NCI-H446 treated with DMSO at 0.1 percent for 48 hours (cell line): ENCODE measurements at places on chromosomes 3 and 15.

GRCh38 chr3:27714692-27715453, 7.2 kb downstream of the EOMES start:
- no peak for DNase-seq

DNA sequence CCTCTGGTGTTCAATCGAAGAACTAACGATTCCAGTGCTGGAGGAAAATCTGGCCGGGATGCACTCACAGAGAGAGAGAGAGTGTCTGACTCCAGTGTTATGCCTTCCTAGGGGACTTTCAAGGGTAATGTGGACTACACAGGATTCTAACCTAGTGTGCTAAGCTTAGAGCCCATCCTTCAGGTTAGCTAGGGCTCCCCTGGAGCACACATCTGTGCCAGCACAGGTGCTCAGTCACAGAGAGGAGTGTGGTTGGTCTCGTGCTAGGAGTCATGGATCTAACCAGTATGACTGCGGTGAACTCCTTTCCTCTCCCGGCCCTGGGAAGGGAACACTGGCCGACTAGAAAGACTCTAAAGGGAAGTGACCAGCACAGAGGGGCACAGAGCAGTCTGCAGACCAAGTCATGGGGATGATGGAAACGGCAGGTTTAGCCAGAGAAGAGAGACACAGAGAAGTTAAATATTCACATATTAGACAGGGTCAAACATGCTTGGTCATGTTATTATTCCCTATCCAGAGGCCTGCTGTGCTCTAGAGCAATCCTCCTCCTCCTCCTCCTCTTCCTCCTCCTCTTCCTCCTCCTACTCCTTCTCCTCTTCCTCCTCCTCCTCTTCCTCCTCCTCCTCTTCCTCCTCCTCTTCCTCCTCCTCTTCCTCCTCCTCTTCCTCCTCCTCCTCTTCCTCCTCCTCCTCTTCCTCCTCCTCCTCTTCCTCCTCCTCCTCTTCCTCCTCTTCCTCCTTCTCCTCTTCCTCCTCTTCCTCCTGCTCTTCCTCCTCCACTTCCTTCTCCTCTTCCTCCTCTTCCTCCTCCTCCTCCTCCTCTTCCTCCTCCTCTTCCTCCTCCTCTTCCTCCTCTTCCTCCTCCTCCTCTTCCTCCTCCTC, 280.3 kb downstream of the XXYLT1 start:
- no peak for DNase-seq

DNA sequence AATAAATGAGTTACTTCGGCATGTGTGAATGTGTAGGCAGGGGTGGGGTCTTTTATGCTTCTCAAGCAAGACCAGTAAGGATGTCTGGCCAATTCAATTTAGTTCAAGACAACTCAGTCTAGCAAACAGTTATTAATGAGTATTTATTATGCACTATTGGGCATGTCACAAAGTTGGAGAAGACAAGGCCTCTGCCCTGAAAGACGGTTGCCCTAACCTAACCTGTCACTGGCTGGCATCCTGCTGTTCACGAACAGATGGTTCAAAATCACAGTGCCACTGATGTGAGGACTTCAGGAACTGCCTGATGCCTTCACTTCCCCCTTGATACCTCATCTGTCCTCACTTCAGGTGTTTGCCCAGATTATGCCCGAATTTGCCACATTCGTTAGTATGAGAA, 217.8 kb downstream of the SOX2 start:
- DNase-seq = no peak

DNA sequence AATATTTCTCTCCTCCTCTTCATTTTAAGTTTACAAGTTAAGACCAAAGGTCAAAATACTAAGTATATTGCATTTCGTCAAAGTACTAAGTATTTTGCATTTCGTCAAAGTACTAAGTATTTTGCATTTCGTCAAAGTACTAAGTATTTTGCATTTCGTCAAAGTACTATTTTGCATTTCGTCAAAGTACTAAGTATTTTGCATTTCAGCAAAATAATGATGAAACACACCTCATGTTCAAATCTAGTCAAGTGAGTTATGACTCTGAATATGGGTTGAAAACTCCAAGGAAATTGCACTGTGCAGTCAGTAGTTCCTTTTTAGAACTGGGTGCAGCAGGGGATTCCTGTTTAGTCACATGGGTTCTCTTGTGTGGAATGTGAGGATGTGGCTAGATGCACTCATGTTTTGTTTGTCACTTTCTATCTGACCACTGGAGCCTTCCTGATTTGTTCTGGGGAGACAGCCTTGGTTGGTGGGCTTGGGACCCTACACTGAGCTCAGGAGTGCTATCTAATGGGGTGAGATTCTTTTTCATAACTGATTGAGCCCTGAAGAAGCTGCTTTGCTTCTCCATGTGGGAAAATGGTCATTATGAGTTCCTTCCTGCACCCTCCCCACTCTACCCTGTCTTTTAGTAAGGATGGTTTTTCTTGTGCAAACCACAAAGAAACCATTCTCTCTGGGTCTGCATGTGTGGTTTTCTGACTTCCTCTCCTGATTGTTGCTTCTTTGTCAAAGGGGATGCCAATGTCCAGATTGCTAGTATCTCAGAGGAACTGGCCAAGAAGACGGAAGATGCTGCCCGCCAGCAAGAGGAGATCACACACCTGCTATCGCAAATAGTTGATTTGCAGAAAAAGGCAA, 73.4 kb downstream of the CCK start:
- DNase-seq = no peak

GRCh38 chr3:186722457-186722856, 5.3 kb downstream of the KNG1 start:
- DNase-seq = no peak

- DNase-seq = no peak
Measured at GRCh38 chr3:128075522-128076482, 23.6 kb downstream of the SEC61A1 start.

DNA sequence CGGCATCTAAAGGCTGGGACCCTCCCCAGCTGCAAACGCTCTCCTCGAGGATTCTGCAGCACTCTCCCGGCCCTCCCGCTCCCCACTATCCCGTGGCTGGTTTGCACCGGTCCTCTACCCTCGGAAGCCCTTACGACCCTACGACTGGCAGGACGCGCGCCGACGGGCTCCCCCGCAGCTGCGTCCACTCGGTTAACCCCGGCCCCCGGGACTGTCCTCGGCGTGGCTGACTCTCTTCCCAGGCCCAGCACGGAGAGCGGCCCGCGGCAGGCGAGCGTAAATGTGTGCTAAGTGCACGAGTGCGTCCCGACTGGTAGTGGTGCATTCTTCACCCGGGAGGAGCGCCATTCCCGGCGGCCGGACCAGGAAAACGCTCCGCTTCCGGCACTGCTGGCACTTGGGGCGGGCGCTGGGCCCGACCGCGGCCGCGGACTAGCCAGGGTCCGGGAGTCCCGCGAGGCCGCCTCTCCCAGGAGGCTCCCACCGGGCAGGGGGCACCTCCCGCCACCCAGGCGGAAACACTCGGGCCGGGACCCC, 508 bp downstream of the GORASP1 start:
- DNase-seq = no peak

- no peak for DNase-seq
Measured at GRCh38 chr15:100968050-100968966, 49.2 kb downstream of the LRRK1 start.

GRCh38 chr15:70524470-70524869, 238.9 kb downstream of the UACA start:
- DNase-seq = no peak

GRCh38 chr3:16137977-16138376, 36.5 kb upstream of the GALNT15 start:
- DNase-seq = no peak

GRCh38 chr3:46187341-46187700, 20.8 kb downstream of the CCR1 start:
- DNase-seq = no peak
